ENCODE measurements at places on chromosomes 13 and 19.

DNA sequence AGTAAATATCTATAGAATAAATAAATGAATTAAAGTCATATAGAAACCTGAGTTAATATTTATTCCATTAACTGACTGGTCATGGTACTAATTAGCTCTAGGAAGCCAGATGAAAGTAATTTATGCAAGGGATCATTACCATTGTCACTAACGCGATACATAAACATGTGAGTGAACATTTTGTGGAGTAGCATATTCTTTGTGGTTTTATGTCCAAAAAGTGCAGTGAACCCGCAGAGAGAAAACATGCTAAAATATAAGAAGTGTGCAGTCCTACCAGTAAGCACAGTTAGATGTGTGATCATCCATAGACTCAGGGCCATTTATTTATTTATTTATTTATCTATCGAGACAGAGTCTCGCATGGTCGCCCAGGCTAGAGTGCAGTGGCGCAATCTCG, 1.6 kb downstream of the GPR183 start:
- DNase-seq = no peak

DNA sequence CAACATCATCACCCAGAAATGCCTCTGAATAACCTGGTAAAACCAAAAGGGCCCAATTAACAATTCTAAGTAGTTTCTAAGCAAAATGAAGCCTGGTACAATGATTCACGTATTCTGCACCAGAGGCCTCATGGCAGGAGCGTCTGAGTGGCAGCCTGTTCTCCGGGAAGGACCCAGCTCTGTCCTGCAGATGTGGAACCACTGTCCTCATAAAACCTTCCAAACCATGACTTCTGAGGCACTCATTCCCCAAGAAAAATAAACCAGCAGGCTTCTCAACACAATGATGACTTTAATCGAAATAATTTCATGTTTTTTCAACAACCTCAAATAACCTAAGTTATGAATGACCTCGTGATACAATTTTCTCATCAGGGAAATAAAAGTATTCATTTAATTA, 89.9 kb downstream of the STK24 start:
- no peak for DNase-seq

GRCh38 chr13:107587681-107588080, 627.7 kb downstream of the LIG4 start:
- no peak for DNase-seq

GRCh38 chr13:106078191-106078590, 457.3 kb downstream of the EFNB2 start:
- no peak for DNase-seq

DNA sequence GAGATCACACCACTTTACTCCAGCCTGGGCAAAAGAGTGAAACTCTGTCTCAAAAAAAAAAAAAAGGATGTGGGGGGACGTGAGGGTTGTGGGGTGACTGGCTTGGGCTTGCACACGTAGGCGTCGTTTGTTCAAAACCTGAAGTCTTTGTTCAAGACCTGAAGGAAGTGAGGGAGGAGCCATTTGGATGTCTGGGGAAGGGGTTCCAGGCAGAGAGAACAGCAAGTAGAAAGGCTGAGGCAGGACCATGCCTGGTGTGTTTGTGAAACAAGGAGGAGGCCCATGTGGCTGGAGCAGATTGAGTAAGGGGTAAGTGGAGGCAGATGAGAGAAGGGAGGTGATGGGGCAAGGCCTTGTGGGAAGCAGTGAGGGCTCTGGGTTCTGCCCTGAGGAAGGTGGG, 27.8 kb downstream of the PIN1 start:
- DNase-seq = no peak

- DNase-seq = no peak
Observed at GRCh38 chr19:15115762-15116615, 8.8 kb downstream of the SYDE1 start.

- no peak for DNase-seq
Observed at GRCh38 chr13:91302111-91302510, 45.4 kb upstream of the MIR17HG start.

DNA sequence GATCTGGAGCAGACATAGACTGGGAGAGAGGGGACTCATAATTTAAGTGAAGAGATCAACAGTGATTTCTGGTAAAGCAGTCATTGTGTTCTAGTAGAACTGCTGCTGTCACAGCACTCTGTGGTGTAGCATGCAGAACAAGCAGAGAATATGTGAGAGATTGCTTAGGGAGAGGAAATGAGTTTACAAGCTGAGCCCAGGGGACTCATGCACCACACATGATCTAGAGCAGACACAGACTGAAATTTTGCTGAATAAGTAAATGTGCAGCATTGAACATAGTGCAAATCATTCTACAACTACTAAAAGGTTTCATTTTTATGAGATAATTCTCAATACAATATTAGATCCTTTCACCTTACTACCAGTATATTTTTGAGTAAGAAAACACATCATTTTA, 125.7 kb downstream of the MYO16 start:
- no peak for DNase-seq

- no peak for DNase-seq
Observed at GRCh38 chr13:20964904-20965303, 62.4 kb upstream of the XPO4 start.

DNA sequence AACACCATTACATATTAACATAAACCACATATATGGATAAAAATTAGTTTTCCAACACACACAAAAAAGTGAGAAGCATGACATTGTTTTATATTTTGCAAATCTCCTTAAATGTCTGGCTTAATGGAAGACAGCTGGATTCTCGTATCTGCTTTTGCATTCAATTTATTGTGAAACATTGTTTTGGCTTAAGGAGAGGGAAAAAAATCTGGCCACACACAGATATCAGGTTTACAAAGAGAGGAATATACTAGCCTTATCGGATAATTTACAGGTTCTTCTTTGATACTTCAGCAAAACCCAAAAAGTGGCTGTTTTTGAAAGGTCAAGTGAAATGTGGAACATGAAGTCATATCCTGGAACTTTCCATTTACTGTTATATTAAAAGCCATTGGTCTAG, 523.5 kb upstream of the ARGLU1 start:
- no peak for DNase-seq

GRCh38 chr19:49613374-49613773, 22.4 kb downstream of the PRR12 start:
- DNase-seq = no peak

DNA sequence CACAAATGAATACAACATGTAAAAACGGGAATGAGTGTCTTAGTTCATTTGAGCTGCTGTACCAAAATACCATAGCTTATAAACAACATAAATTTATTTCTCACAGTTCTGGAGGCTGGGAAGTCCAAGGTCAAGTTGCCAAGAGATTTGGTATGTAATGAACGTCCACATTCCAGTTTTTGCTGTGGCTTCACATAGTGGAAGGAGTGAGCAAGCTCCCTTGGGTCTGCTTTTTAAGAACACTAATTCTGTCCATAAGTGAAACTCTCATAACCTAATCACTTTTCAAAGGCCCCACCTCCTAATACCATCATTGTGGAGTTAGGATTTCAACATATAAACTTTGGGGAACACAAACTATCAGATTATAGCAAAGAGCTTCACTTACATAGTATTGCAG, 1189.6 kb downstream of the PCDH9 start:
- DNase-seq = no peak

GRCh38 chr19:39321117-39321831, 611 bp upstream of the LRFN1 start:
- no peak for DNase-seq

DNA sequence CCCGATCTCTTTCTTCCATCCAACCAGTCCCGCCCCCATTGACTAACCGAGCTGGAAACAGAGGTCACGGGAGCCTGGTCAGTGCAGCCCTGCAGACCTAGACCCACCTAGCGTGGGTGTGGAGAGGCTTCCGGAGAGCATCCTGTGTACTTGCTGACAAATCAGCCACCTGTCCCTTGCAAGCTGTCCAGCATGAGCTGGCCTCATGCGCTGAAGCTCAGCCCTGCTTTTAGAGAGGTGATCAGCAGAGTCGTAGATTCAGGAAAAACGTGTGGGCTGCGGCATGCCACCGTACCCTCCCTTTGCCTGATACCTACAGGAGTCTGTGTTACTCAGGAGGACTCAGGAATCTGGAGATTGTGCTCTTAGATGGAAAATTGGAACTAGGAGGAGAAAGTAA, 80.3 kb upstream of the UQCRFS1 start:
- DNase-seq = no peak

DNA sequence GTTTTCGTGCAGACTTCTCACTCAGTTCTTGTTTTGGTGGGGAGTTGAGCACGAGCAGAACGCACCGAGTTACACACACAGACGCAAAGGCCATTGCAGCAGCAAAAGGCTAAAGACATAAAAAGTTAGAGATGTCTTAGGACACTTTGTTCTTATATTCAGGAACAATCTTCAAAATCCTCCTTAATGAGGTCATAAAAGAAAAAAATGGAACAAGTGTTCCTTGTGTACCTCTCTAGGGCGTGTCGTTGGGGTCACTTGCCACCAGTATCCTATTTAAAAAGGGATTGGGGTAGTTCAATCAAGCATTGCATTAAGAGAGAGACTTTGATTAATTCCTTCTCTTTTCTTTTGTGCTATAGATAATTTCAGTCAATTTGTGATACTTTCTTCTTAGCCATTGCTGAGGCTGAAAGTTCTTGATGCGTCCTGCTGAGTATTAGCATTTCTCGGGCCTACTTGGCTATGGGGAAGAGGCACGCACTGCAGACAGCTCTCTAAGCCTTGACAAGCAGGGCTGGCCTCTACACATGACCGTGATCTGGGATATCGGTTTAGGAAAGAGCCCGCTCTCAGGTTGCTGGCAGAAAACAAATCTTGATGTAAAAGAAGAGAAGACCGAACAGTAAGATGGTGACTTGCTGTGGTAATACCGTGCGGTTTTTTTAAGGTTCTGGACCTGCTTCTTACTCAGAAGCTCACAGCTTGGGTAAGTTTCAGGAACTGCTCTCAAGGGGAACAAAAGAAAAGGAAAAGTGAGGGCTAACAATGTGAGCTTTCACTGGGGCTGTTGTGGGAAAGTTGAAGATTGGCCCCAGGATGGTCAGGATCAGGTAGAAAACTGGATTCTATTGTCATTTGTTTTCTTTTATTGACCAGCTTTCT, 223.6 kb downstream of the TM9SF2 start:
- no peak for DNase-seq

GRCh38 chr19:55146078-55146704, 2.8 kb downstream of the TNNT1 start:
- no peak for DNase-seq

DNA sequence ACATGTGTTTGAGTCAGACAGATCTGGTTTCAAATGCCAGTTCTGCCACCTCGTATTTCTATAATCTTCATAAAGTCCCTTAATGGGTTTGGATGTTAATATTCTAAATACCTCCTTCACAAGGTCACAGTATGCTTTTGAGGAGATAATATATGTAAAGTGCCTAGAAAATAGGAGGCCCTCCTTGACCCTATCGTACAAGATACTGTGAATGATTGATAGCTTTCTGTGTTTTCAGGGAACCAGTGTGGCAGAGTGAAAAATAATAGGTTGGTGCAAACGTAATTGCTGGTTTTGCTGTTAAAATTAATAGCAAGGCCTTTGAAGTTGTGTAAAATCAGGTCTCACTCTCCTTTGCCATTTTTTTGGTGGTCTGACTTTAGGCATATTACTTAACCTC, 77.5 kb upstream of the SCEL start:
- DNase-seq = no peak

GRCh38 chr13:104301171-104301975, 1235.2 kb upstream of the SLC10A2 start:
- DNase-seq = no peak

- no peak for DNase-seq
Observed at GRCh38 chr19:12162513-12162881, 399 bp upstream of the ZNF136 start.

- DNase-seq = no peak
Observed at GRCh38 chr13:39956036-39956435, 300.6 kb downstream of the COG6 start.

DNA sequence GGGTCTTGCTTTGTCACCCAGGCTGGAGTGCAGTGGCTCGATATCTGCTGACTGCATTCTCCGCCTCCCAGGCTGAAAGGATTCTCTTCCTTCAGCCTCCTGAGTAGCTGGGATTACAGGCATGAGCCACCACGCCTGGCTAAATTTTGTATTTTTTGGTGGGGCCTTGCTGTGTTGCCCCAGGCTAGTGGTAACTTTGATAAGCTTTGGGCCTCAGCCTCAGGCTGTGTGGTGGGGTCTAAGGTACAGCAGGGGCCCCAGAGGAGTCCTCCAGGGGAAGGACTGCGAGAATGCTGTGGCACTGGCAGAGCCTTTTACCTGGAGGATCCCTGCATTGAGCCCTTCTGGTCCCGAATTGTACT, 7.2 kb downstream of the DOT1L start:
- no peak for DNase-seq

DNA sequence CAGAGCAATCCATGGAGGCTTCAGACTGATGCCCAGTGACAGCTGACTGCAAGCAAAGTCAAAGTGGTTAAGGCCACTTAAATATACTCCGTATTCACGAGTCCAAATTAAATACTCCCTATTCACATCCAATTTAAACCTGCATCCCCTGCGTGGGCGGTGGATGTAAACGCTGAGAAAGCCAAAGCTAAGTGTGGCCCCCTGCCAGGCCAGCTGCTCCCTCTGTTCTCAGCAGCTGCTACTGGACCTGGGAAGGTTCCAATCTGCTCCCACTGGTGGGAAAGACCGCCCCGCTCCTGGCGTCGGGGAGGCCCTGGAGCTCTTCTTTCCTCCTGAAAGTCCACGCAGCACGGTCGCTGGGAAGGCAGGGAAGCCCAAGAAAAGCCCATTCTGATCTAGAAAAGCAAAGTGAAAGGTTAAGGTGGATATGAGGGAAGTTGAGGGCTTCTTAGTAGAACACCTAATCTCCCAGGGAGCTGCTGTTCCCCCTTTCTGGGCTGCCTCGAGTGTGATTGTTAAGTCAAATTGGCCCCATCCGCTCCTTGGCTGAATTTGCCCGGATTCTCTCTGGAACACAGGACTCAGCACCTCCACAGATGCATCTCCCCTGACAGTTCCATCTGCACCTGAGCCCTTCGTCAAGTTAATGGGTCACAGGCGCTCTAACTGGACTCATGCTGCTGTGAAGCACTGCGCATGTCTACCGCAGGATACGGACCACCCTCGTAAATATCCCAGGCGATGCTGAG, 205.5 kb downstream of the USP12 start:
- DNase-seq = no peak

GRCh38 chr19:49435670-49436069, 5.7 kb downstream of the SLC17A7 start:
- DNase-seq = no peak

GRCh38 chr13:43408274-43408673, 378.5 kb downstream of the ENOX1 start:
- DNase-seq = no peak

GRCh38 chr13:20342311-20342710, 110.2 kb upstream of the GJB6 start:
- no peak for DNase-seq
